ENCODE measurements at places on chromosomes 1 and 21.

DNA sequence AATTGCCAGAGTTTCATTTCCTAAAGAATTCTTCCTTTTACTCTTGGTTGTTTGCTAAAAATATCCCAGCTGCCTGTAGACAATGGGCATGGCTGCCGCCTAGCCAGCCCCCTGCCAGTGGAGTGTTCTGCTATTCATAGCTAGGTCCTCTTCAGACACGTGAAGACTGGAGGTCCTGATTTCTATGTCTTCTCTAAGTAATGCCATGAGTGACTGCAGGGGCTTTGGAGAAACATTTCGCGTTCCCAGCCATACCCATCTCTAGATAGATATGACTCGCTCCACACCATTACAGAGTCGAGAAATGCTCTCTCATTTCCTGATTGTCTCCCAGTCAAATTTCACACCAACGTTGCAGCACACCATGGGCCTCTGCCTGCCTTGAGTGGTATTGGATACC is 99.5 kb upstream of the BACE2 start:
- DNase-seq = no peak

- no peak for DNase-seq
Observed at GRCh38 chr1:6603238-6603914, 707 bp upstream of the KLHL21 start.

GRCh38 chr1:42403880-42404400 is 23.3 kb downstream of the RIMKLA start:
- no peak for DNase-seq

GRCh38 chr21:32626621-32627196 is 14.5 kb upstream of the CFAP298 start:
- no peak for DNase-seq

- DNase-seq = no peak
Observed at GRCh38 chr1:151714820-151715725, 1.5 kb downstream of the CELF3 start.

DNA sequence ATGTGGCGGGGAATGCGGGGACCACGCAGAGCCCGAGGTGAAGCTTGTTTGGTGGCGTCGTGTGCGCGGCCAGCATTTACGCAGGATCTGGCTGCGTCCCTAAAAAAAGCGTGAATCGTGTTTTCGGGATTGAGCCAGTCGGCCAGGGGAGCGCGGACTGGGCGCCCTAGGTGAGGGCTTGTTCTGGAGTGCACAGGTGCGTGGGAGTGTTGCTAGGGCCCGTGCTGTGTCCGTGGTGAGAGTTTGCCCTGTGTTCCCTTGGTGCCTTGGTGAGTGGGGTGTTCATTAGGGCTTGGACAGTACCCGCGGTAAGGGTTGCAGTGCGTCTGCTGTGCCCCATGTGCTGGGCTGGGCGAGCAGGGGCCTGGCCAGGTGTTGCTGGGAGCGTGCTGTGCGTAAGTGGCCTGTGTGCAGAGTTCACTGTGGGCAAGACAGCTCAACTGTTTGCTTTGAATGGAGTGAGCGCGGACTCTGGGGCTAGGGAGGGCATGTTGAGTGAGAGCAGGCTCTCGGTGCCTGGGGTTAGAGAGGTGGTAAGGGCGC is 673 bp downstream of the CD46 start:
- DNase-seq = no peak

DNA sequence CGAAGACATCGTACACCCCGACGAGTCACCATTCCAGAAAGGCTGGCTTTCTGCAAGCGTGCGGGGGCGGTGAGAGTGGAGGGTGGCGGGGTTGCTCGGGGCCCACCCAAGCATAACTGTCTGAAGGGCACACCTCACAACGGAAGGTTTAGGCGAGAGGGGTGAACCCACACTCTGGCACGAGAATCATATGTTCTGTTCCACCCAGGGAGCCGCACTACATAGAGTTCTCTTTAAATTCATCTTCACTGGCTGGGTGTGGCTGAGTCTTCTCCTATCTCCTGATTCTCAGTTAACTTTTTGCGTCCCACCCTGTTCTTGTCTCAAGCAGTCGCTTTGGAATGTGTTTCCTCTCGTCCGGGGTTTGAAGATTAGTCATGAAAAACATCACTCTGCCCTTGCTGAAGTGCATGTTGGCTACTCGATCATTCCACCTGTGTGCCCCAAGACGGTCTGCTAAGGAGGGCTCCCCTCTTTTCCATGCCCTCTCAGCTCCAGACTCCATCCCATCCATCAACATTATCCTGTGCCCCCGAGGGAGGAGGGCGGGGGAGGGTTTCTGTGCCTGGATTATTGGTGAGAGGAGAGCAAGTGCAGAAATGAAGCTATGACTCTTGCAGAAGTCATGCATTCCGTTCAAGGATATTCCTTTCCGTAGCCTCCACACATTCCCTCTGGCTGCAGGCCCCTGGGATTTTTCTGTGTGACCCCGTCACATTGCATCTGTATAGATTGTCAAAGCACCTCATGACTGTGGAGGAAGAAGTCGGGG is 53.5 kb upstream of the CD34 start:
- no peak for DNase-seq

DNA sequence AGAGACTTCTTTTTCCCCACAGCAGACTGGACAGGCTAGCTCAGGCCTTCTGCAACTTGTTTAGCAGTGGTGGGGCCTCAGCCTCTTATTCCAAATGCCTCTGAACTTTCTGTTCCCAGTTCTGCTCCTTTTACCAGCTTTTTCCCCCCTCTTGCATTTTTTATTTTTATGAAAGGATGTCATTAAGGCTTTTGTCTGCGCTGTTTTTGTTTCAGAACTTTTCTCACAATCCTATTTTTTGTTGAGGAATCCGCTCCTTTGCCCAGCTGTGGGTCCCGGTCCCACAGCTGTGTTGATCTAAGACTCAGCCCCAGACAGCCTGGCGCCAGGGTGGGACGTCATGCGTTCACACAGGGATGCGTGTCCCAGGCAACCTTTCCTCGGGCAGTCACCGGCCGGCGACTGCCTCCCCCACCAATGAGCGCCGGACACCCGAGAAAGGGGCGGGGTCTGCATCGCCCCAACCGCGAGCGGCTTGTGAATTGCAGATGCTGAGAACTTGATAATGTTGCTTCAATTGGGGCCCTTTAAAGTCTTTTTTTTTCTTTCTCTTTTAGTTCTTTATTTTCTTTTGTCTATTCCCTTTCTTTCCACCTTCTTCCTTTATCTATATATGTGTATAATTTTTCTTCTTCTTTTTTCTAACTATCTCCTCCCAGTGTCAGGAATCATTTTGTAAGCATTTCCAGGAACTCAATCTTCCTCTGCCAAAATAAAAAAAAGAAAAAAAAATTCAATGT is 3.0 kb upstream of the ID3 start:
- peak; percentile 98 for DNase-seq

- no peak for DNase-seq
Observed at GRCh38 chr21:19368944-19369343, 965.4 kb upstream of the TMPRSS15 start.

GRCh38 chr1:38293567-38293966 is 247.0 kb upstream of the POU3F1 start:
- no peak for DNase-seq

- DNase-seq = no peak
Observed at GRCh38 chr1:69523032-69523431, 44.7 kb upstream of the LRRC7 start.

DNA sequence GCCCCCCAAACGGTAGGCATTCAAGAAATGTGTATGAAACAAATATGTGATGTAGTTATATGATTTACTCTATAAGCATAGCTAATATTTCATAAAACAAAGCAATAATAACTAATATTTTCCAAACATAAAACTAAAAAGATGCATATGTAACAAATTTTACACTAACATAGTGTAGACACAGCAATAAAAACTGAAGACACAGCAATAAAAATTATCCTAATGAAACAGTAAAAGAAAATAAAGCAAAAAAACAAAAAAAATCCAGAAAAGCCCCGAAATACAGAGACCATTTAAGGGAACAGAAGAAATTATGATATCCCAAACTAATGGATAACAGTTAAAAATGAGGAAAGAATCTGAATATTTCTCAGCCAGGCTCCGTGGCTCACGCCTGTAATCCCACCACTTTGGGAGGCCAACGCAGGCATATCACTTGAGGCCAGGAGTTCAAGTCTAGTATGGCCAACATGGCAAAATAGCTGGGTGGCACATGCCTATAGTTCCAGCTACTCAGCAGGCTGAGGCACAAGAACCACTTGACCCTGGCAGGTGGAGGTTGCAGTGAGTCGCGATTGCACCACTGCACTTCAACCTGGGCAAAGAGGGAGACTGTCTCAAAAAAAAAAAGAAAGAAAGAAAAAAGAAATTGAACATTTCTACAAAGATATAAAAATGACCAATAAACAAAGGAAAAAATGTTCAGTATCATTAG is 38.2 kb upstream of the PSMG1 start:
- no peak for DNase-seq

DNA sequence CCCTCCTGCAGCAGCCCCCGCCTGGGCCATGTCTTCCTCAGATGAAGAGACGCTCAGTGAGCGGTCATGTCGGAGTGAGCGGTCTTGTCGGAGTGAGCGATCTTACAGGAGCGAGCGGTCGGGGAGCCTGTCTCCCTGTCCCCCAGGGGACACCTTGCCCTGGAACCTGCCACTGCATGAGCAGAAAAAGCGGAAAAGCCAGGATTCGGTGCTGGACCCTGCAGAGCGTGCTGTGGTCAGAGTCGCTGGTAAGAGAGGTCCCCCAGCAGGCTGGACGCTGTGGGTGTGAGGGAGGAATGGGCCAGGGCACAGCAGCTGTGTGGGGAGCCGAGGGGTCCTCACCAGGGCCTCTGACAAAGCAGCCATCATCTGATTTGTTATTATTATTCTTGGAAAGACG is 58.0 kb downstream of the NDUFS5 start:
- DNase-seq = no peak

DNA sequence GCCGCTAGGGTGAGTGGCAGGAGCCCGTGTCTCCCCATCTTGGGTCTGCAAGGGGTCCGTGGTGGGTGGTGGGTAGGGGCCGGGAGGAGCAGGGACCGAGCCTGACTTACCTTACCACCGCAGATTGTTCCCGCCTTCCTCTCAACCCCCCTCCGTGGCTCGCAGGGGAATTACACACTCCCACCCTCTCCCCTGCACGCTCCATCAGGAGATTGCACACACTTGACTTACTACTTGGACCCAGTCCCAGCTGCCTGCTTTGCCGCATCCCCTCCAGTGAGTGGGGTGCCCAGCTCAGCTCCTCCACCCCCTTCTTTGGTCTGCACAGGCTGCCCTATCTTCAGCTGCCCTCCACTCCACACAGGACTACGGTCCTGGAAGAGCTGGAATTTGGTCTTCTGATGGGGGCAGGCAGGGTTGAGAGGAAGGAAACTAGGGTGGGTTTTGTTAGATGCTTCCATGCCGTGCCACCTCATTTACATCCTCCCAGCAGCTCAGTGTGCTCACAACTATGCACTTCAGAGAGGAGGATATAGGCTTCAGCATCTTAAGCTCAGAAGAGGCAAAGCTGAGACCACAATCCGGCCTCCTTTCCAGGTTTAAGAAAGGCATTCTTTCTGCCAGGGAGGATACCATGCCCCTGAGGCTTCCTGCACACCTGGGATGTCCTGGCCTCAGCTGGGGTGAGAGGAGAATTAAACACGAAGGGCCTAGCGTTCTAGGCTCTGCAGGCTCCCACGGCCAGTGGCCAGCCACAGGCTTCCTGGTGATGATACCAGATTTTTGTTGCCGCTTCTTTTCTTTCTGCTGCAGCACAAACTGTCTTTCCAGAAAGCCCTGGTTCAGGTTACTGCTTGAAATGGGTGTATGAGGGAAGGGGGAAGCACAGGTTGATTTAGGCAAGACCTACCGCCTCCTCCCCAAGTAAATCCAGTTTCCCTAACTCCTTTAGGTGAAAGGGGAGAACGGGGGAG is 2.3 kb downstream of the KCNC4 start:
- peak; percentile 64 for DNase-seq

DNA sequence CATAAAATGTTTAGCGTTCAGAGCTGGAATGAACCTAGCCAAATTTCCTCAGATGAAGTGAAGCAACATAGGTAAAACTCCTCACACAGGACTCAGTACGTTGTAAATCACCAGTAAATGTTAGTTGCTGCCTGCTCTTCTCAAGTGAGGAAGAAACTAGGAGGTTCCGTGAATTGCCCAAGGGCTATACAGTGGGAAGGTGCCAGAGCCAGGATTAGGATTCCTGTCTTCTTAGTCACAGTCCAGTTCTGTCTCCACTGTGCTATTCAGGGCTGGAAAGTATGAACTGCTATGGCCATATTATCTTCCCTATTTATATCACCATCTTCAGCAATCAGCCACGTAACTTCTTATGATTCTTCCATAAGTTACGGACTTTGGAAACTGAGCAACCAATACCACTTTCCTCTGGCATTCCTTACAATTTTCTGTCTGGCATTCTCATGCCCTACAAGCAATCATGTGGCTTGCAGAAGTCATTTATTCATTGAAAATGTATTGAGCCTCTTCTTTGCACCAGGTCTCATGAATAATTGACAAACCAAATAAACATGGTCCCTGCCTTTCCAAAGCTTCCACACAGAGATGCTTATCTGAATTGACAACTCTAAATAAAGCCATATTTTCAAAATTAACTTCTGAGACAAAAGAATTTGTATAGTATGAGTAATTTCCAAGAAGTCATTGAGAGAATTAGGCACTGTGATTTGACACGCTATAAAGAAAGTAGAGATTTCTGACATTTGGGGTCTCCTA is 271.6 kb upstream of the SGIP1 start:
- no peak for DNase-seq

- peak; percentile 60 for DNase-seq
Observed at GRCh38 chr1:61227857-61228550, 145.6 kb downstream of the NFIA start.

DNA sequence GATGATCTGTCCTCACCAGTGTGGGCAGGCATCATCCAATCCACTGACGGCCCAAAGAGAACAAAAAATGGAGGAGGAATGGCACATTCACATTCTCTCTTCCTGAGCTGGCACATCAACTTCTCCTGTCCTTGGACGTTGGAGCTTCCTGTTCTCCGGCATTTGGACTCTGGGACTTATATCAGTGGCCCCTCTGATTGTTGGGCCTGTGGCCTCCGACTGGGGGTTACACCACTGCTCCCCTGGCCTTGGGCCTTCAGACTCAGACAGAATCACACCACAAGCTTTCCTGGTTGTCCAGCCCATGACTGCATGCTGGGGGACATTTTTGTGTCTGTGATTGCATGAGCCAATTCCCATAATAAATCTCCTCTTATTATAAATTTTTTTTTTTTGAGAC is 20.1 kb downstream of the IFNLR1 start:
- DNase-seq = no peak

DNA sequence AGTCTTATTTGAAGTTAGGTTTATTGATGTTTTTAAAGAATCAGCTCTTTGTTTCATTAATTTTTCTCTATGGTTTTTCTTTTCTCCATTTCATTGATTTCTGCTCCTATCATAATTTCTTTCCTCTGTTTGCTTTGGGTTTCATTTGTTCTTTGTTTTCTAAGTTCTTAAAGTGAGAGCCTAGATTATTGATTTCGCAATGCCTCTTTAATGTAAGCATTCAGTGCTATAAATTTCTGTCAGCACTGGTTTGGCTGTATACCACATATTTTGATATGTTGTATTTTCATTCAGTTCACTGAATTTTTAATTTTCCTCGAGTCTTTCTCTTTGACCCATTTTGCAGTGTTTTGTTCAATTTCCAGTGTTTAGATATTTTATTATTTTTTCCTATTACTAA is 68.7 kb downstream of the DNAH14 start:
- DNase-seq = no peak

All from NCI-H1105 (cell line).